ENCODE measurements at places on chromosomes 1 and 21.
A peak's percentile ranks its signal among the peaks of the same experiment; 100 is the strongest.

- DNase-seq, result no peak
These were observed 267.9 kb downstream of the HHAT start for GRCh38 chr1:210596641-210597040.

GRCh38 chr1:82065916-82066315 lies 265.2 kb downstream of the ADGRL2 start:
- DNase-seq, result no peak

DNA sequence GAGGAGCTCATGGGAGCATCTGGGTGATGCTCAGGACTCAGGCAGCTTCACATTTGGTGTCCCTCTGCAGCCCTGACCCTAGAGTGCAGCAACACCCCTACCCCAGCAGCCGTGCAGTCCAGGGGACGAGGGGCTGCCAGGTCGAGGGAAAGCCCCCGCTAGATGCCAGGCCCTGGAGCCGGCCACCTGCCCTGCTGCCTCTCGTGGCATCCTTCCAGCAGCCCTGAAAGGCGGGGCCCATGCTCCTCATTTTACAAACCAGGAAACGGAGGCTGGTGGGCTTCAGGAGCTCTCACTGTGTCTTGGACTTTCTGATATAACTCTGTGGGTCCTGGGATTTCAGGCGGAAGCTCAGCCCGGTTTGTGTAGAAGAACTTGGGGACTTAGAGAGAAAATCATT lies 120.5 kb upstream of the WNT4 start:
- no peak for DNase-seq

DNA sequence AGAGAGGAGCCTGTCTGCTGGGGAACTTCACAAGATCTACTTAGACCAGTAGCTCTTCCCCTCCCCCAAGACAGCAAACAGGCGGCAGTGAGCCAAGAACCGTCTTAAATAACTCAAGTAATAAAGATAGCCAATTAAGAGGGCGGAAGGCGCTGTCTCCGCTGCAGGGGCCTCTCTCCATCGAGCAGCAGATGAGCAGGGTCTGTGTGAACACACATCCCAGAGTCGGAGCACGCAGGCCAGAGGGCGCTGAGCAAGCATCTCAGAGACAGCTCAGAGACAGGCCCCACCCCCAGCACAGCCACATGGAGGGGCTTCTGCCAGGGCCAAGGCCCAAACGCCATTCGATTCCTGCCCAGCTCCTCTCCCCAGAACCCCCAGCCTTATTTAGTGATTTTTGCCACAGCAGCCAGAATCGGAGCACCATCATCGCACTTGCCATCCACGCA lies 11.1 kb downstream of the IFFO2 start:
- peak; percentile 72 for DNase-seq

GRCh38 chr1:226653311-226653921 lies 85.7 kb downstream of the ITPKB start:
- DNase-seq, result no peak

Data from NCI-H524 treated with DMSO at 0.1 percent for 48 hours (cell line).